ENCODE measurements at places on chromosomes 12 and 14. TPM values are rescaled to one million over a fixed set of nuclear protein-coding genes. Genes with fewer than 3 reads are reported as not detected.

GLT8D2 gene
- 7.5 TPM for total RNA-seq

ENDOU gene
- not detected for total RNA-seq

RNASE2 gene
- 3.8 TPM for total RNA-seq

ITGB7 gene
- total RNA-seq: 10.9 TPM
